ENCODE measurements at places on chromosomes 3 and 15.

GRCh38 chr3:56086355-56086754 is 381.9 kb downstream of the ERC2 start:
- no peak for DNase-seq

DNA sequence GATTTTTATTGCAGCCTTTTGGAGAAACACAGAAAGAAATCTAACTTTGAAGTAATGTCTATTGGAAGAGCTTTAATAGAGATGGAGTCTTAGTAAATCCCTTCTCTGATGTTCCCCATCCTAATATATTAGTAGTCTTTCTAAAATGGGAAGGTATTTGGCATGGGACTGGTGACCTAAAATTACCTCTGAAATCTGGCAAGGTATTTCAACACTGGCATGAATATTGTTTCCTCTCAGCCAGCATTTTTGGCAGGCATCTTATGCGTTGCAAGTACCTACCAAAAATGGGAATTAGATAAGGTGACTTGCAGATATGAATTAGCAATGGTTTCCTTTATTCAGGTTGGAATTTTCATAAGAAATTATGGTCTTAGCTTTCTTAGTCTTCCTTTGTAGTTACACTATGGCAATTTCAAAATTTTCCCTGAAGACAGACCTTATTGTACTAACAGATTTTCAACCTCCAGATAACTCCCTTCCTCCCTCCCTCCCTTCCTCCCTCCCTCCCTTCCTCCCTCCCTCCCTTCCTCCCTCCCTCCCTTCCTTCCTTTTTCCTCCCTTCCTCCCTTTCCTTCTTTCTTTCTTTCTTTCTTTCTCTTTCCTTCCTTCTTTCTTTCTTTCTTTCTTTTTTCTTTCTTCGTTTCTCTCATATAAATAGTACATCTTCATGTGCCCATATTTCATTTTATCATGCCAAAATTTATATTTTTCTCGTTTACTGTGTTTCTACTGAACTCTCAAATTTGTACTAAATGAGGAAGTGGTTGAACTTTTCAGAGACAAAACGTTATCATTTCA is 168.2 kb upstream of the KCNMB2 start:
- no peak for DNase-seq

GRCh38 chr3:135071483-135071882 is 276.4 kb downstream of the EPHB1 start:
- DNase-seq = no peak

DNA sequence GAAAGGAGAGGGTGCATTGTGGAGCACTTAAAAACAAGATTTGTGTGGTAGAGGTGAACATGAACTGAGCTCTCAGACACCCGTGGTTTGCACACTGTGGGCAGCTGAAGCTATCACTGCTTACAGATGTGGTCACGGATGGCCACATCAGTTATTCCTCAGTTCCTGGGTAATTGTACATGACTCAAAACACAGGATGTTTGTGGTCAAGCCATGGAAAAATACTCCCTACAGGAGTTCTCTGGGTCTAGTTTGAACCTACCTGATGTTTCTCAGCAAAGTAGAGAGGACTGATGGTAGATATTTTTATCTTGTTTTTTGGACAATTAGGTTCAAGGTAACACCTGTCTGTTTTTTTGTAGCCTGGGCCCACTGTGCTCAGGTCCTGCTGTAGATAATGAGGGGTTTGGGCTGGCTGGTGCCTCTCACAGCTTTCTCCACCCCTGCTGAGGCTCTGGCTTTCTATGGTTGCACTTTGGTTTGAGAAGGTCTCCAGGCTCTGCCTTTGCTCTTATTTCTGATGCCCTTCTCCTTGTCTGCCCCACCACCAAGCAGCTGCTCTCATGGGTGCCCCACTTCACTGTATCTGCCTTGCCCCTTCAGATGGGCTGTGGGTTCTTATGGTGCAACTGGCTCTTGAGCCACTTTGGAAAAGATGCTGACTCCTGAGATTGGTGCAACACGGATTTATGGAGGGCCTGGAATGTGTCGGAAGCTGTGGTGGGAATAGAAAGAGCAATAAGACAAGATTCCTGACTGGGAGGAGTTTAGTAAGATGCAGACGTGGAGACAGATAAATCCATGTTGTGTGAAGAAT is 40.1 kb downstream of the CDCP1 start:
- no peak for DNase-seq

- no peak for DNase-seq
Observed at GRCh38 chr3:53102601-53103147, 27.6 kb downstream of the RFT1 start.

- DNase-seq = no peak
Observed at GRCh38 chr15:62779036-62779770, 263.3 kb upstream of the TPM1 start.

DNA sequence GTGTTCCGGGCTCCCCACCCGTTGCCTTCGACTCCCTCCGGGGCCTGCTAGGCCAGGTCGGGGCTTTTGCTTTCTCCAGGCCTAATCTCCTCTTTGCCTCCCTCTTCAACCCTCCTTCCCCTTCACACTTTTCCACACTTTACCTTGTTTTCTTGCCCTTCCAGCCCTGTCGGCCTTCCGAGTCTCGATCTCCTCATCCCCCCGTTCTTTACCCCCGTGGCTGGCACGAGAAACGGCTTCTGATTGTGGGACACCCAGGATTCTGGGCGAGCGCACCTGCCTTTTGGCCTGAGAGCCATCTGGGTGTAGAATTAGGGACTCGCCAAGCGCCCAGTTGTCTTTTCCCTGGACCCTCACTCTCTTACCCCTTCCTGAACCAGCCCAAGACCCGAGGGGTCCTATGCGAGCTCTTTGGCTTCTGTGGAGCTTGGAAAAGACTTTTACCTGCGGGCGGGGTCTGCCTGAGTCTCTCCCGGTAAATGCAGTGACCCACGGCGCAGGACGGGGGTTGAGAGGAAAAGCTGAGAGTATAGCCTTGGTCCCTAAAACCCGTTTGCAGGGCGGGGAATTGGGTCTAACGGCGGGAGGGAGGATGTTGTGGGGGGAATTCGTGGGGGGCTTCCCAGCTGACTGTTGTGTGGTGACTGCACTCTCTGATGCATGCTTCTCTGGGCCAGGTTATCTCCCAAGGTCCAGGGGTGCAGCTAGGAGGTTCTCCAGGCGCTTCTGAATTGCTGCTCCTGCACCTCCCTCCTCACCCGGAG is 5.5 kb upstream of the ONECUT1 start:
- DNase-seq = no peak

DNA sequence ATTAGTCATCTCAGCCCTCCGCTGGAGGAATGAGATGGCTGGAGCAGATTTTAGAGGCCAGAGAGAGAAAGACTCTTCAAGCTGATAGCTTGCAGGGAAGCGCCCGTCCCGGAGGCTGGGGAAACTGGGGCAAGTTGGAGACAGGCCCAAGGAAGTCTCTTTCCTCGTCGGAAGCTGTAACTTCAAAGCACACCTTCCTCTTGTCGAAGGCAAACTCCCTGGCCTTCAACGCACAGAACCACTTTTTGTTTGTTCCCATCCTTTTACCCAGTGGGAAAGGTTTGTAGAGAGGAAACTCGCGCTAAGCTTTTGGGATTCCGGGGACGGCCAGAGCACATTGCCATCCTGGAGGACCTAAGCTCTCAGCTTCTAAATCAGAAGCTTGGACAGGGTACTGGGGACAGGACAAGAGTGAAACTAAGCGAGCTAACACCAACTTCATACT is 900 bp upstream of the EOMES start:
- DNase-seq = no peak

- no peak for DNase-seq
Observed at GRCh38 chr3:112472691-112473090, 26.6 kb downstream of the BTLA start.

DNA sequence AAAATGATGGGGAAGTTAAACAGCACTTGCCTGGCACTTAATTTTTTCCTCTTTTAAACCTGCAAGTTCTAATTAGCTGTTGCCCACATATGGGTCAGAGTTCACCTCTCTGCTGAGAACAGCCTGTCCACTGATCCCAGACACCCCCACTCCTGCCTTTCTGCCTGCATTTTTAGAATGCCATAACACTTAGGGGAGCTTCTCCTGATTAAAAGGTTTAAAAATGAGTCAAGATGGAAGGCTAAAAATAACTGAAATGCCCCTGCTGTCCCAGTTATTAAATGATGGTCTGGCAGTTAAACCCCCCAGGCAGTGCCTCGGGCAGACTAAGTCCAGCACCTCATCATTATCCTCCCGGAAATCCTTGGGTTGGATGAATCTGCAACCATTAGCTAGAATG is 913.6 kb upstream of the ARPP21 start:
- DNase-seq = no peak

- DNase-seq = peak; percentile 96
Observed at GRCh38 chr15:85289677-85290365, 90.6 kb upstream of the AKAP13 start.

GRCh38 chr15:80494351-80494751 is 90.2 kb downstream of the ARNT2 start:
- DNase-seq = peak; percentile 71

DNA sequence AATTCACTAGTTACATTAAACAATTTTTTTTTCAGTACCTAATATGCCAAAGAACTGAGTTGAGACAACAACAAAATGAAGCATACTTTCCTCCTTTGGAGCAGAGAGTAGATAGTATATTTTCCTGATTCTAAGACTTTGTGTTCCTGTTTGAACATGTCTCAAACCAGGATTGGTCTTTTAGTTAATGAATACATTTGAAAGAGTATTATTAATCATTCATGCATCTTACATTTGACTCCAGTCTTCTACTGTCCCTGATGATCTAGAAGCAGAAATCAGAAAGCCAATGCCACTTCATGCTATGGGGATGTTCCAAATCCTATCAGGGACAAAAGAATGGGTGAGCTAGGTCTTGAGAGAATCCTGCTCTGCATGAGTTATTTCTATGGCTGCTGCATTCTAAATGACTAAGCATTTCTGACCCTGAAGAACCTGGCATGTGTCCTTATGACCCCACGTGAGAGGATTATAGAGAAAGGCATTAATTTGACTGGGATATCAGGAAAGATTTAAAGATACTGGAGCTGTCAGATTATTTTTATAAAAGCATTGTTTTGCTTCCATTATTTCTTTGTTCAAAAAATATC is 32.9 kb upstream of the MBNL1 start:
- peak; percentile 36 for DNase-seq

- peak; percentile 77 for DNase-seq
Observed at GRCh38 chr3:53375019-53375418, 27.7 kb upstream of the DCP1A start.

DNA sequence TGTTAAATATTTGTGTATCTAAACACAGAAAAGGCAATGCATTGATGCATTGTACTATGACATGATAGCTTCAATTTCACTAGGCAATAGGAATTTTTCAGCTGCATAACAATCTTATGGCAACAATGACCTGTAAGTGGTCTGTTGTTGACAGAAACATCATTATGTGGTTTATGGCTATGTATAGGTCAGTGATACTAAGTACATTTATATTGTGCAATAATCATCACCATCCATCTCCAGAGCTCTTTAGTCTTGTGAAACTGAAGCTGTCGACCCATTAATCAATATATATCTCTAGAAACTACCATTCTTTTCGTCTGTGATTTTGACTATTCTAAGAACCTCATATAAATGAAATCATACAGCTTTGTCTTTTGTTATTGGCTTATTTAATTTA is 200.1 kb upstream of the ZNF717 start:
- no peak for DNase-seq

DNA sequence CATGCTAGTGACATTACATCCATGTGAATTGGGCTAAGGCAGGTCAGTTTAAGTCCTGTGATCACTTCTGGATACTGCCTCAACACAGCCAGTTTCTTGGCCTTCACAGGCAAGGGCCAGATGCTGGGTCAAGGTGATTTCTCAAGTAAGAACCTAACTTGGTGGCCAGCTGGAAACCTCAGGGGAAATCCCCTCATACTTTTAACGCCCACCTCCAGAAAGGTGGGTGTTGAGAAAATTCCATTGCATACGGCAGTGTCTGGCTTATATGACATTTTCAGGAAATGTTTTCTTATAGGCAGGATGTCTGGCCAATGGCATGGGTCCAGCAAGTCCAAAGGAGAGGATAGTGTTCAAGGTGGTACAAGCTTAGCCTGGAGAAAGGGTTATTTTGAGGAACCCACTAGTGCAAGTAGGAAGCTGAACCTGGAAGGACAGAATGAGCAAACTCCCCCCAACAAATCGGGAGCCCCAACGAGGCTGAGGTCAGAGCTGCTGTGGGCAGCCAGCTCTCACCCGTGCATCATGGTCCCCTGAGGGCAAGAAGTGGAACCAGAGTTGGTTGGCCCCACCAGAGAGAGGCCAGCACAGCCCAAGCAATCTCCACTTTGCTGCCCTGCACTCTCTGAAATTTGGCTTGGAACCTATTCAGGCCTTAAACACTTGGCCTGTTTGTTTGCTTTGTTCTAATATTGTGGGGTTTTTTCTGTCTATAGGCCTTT is 135.4 kb downstream of the PDE8A start:
- DNase-seq = no peak

DNA sequence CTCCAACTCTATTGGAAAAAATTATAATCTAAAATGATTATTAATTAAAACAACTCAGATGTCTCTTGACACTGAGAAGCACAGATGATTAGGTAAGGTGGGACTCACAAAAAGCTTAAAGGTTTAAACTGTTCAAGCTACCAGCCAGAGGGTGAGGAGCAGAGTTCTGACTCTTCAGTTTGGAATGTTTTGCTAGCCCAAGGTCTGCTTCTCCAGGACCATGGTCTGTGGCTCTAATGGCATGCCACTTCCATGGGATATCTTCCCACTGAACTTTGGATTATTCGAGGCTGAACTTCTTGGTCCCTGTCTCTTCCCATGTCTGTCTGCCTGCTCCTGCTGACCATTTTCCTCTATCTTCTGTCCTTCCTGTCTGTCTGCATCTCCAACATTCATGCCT is 49.2 kb downstream of the CACNA2D3 start:
- DNase-seq = no peak

- DNase-seq = no peak
Observed at GRCh38 chr3:11739706-11740105, 96.0 kb upstream of the VGLL4 start.

GRCh38 chr15:47184003-47184907 is 533.0 kb upstream of the SEMA6D start:
- DNase-seq = no peak

DNA sequence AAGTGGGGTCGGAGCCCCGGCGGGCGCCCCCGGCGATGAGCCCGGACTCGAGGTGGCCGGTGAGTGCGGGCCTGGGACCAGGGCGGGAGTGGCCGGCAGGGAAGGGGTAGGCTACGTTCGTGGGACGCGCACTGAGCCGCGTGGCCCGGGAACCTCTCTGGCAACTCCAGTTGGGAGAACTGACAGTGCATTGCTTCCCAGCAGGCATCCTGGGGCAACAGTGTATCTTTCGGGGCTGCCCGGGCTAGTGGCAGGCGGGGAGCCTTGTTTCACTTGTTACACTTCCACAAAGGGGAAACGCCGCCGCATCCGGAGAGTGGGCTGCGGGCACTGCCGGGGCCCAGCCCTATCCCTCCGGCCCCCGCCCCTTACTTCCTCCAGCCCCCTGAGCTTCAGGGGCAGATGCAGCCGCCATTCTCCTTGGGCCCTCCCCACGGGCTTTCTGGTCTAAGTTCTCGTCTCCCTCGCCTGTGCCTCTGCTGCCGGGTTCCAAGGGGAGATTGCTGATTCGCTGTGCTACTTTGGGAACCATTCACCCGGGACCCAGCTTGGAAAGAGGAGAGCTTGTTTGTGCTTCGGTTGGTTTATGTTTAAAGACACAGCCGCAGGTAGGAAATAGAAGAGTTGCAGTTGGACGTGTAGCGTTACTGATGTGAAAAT is 675 bp downstream of the BRPF1 start:
- DNase-seq = peak; percentile 41

Data from A549 (cell line).